Right cardiac atrium (tissue), 5 donors: ENCODE measurements at places on chromosomes 12 and 14. TPM values are rescaled to one million over a fixed set of nuclear protein-coding genes. Genes with fewer than 3 reads are reported as not detected.

Gene MMP14
- 33.3 TPM for polyA plus RNA-seq

DNA sequence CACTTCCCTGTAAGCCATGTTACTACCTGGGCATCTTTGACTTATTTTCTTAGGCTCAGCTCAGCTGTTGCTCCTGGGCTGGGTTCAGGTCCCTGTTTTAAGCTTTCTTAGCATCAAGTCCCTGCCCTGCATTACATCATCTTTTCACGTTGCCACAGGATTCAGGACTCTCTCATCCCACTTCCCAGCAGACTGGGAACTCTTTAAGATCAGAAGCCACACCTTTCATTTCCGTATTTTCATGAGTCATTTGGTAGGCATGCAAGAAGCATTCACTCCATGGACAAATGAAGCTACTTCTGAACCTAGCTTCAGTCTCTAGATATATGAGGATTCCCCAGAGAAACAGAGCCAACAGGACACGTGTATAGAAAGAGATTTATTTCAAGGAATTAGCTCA, 726.8 kb downstream of the VRK1 start:
- no peak for DNase-seq

DNA sequence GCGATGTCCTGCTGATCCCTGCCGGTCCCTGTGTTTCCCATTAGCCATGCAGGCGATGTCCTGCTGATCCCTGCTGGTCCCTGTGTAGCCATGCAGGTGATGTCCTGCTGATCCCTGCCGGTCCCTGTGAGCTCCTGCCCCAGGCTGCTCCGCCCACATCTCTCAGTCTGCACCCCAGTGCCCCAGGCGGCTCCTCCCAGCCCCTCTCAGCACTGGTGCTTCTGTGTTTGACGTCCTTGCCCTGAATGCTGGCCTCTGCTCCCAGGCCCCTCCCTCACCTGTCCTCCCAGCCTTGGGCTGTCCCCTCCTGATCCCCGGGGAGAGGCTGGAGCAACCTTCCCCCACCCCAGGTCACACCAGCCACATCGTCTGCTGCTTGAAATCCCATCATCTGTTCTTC, 41.4 kb upstream of the TEX22 start:
- DNase-seq = no peak

DNA sequence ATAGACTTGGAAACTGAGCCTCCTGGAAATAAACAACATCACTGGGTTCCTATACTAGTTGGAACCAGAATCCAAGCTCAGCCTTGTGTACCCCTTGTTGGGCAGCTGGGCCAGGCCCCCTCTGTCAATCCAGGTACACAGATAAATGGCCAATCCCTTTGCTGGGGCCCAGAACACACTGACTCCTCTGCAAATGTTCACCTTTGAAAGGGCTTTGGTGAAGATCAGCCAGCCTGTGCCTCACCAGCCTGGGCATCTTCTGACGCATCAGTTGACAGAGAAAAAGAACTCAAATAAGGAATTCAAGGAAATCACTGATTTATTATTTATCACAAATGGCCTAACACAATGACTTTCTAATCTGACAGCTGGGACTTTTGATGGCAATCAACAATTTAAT, 1090.2 kb downstream of the BCL11B start:
- no peak for DNase-seq

- DNase-seq = no peak
These were observed 117.1 kb downstream of the HMGA2 start for GRCh38 chr12:65941388-65941787.

Gene POTEM
- not detected for polyA plus RNA-seq

DNA sequence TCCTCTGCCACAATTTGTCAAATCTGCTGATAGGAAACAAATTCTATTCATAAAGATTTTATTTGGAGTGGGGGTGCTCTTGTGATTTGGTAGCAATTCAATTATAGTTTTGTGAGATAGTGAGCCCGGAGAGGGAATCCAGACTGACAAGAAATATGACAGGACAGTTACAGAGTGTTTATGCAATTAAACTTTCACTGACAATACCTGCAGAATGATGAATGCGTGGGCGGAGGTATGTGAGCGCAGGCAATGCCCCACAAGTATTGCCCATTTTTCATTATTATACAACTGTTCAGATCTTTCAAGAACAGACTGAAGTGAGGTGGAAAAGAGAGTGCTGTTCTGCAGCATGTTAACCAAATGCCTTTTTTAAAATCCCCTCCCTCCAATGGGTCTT, 259.0 kb downstream of the EGLN3 start:
- no peak for DNase-seq

Gene NEUROD4
- polyA plus RNA-seq = not detected

DNA sequence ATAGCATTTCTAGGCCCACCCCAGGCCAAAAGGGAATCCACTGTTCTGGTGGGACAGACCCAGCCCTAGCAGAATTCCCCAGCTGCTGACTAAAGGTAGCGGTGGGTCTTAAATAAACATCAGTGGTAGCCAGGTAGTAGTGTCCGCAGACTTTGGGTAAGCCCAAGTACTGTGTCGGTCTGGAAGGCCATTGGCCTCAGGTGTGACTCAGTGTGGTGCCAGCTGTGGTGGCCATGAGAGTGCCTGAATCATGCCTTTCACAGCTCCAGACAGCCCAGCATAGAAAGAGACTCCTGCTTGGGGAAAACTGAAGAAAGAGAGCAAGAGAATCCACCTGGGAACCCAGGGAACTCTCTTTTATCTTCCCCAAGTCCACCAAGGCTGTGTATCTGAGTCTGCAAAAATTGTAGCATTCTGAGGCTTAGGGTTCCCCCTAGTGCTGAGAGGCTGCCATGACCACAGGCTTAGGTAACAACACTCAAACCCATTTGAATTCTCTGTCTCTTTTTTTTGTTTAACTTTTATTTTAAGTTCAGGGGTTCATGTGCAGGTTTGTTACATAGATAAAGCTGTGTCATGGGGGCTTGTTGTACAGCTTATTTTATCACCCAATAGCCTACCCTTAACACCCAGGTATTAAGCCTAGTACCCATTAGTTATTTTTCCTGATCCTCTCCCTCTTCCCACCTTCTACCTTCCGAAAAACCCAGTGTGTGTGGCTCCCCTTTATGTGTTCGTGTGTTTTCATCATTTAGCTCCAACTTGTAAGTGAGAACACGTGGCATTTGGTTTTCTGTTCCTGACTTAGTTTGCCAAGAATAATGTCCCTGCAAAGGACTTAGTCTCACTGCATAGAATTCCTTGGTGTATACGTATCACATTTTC, 16.7 kb upstream of the CD163L1 start:
- no peak for DNase-seq

DNA sequence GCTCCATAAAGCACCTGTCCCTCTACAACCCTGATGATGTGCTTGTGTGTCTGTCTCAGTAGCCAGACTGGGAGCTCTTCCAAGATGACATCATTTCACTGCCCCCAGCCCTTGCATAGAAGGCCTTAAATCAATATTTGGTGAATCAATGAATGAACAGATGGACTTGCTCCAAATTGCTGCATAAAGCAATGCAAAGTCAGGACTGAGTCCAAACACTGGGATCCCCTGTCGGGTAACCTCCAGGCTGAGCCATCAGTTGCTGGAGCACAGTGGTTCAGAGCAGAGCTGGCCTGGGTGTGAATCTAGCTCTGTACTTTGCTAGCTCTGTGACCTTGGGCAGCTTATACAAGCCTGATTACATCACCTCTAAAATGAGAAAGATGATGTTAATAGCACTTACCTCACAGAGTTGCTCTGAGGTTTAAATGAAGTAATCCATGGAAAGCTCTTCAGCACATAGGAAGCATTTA, 120.3 kb upstream of the VASH1 start:
- no peak for DNase-seq

DNA sequence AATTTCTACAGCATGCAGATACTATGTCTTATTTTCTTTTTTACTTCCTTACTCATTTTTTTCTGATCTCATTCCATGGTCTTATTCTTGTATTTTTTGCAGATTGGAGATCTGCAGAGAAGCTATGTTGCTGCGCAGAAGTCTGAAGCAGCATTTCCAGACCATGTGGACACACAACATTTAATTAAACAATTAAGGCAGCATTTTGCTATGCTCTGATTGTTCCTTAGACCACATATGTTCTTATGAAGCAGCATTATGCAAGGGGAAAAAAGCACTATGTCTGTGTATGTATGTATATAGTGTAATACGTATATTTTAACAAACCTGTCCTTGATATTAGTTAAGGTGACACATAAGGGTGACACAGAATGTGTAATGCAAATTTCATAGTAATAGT, 52.7 kb downstream of the TTC8 start:
- no peak for DNase-seq

DNA sequence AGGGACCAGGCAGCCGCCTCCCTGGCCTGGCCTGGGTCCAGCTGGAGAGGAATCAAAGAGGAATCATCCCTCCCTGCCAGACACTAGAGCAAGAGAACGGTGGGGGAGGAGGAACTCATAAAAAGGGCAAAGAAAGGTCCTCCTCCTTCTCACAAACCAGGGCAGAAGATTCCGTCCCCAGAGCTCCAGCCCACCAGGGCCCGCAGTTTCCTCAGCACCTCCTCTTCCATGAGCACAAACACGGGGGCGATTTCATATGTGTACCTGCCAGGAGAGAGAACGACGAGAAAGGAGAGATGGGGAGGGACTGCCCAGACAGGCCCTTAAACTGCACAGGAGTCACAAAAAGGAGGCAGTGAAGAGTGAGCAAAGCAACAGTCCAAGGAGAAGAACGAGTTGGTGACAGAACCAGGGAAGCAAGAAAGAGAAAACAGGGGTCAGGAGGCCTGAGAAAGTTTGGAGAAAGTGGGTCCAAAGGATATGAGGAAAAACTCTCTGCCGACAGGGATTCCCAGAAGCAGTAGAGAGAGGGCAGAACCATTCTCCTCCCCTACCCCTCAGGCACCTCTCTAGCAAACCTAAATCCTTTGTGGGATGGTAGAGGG, 8.7 kb upstream of the ZNF740 start:
- DNase-seq = no peak

Gene FAM186B
- polyA plus RNA-seq = 0.16 TPM

Gene OTX2
- polyA plus RNA-seq = not detected

Gene DNAJC22
- 0.09 TPM for polyA plus RNA-seq

Gene HCAR2
- polyA plus RNA-seq = 0.16 TPM

Gene PPP1R1A
- polyA plus RNA-seq = 210 TPM

Gene CATSPERB
- polyA plus RNA-seq = 0.48 TPM

Gene TBX5
- polyA plus RNA-seq = 97.3 TPM

Gene TMEM106C
- 67.8 TPM for polyA plus RNA-seq

GRCh38 chr12:74321381-74321780, 216.3 kb upstream of the ATXN7L3B start:
- no peak for DNase-seq

Gene HECTD4
- 11.1 TPM for polyA plus RNA-seq

DNA sequence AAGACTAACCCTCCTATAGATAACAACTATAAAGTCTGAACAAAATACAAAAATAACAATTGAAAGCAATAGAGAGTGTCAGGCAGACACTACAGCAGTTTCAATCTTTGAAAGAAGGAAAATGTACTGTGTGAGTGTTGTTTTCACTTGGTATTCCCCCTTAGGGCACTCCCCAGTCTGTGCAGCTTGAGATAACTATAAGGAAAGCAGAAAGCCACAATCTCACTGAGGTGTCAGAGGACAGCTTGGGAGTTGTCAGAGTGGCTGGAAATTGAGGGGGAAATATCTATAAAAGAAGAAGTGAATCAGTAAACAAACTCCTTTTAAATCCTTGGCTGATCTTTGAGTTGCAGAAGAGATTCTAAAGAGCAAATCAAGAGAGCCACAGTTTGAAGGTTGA, 364.8 kb downstream of the NELL2 start:
- DNase-seq = no peak

Gene SLCO1B1
- polyA plus RNA-seq = not detected

GRCh38 chr12:98799146-98799810, 154.2 kb downstream of the APAF1 start:
- DNase-seq = no peak
